HFFc6 (cell line): ENCODE measurements at places on chromosomes 6 and 20. TPM values are rescaled to one million over a fixed set of nuclear protein-coding genes. Genes with fewer than 3 reads are reported as not detected.
A peak's percentile ranks its signal among the peaks of the same experiment; 100 is the strongest.

GRCh38 chr6:20001286-20001685 is 164.1 kb downstream of the ID4 start:
- DNase-seq = no peak

DNA sequence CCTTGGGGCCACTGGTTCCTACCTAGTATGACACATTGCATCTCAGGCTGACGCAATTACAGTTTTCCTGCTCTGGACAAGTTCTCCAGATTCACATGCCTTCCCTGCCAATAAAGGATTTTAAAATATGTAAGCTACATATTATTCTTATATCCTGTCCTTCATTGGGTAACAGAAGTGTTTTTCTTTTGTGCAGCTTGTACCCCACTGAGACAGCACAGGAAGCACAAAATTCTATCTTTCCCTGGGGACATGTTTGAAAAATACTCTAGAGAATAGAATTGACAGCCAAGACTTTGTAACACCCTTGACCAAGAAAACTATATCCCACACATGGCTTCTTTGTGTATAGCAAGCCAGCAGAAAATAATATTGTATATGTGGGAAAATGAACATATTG is 456.8 kb downstream of the MAFB start:
- no peak for DNase-seq

- DNase-seq = no peak
These were observed 269.8 kb downstream of the CDC5L start for GRCh38 chr6:44657206-44657819.

DNA sequence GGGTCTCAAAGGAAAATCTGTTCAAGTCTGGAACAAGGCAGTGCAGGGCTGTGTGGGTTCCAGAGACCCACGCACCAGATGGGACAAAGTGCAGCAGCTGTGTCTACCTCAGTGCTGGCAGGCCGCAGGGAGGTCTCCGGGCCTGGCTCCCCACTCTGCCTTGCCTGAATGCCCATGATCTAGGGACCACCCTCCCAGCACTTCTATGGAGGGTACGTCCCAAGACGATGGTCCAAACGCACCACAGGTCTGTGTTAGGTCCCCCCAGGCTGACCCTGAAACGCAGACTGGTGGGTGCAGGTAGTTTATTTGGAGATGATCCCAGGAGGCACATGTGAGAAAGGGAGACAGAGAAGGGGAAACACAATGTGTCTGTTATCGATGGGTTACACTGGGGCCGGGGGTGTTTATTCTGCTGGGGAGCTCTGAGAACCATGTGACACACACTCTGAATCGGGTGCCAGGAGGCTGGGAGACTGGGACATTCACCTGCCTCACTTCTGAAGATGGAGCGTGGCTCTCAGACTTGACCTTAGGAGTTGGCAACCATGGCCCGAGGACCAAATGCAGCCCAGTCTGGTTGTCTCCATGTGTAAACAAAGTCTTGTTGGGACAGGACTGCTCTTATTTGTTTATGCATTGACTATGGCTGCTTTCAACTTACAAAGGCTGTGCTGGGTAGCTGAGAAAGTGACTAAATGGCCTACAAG is 21.7 kb downstream of the CST9L start:
- DNase-seq = no peak

DNA sequence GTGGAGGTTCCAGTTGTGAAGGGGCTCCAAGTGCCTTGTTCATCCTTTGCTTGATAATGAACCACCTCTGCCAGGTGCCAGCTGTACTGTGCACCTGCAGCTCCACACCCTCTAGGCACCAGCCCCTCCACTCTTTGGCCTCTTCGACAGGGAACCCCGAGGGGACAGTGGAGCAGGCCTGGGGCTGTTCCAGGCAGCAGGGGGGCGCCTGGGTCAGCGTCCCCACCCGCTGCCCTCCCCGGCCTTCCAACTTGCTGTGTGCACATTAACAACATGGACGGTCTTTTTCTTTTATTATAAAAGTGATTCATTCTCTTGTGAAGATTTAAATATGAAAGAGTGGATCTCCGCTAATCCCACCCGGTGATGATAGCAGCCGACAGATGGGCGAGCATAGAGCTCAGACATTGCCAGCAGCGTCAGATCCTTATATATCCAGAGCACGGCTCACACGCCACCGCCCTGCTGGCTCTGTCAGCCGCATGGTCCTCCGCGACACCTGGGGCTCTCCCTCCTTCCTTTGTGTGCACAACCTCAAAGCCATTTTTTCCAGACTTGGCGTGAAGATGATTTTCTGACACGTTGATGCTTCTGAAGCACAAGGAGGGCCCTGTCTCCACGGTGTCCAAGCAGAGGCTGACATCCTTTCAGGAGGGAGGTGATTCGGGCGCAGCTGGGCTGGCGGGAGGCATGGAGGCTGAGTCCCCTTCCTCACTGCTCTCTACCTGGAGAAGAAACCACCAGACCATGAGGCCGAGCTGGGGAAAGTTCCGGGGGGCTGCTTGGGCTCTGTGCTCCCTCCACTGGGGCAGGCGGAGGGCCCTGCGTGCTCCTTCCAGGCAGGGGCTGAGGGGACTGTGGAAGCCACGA is 22.2 kb upstream of the MRGBP start:
- DNase-seq = no peak

GRCh38 chr6:37277001-37277409 is 19.1 kb upstream of the TMEM217 start:
- no peak for DNase-seq

GRCh38 chr6:119147101-119148053 is 68.9 kb upstream of the FAM184A start:
- DNase-seq = peak; percentile 96

The PPP1R3G gene
- total RNA-seq = 0.55 and 1.5 TPM in 2 replicates

DNA sequence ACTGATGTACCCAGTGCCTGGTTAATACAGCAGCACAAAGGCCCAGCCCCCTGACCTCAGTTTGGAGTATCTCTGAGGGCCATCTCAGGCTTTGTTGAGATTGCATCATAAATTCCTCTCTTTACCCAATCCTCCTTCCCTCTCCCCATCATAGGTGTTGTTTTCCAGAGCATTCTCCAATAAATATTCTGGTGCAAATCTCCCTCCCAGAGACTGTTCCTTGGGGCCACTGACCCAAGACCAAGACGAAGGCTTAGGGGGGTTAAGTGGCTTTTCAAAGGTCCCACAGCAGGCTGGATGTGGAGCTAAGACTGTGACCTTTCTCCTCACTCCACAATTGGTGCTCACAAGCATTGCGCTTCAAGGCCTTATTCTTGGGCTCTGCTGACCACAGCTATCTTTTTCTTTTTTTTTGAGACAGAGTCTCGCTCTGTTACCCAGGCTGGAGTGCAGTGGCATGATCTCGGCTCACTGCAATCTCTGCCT is 72.4 kb upstream of the ZMYND8 start:
- DNase-seq = no peak

- DNase-seq = no peak
These were observed 36.4 kb downstream of the ELOVL5 start for GRCh38 chr6:53312355-53312754.

- no peak for DNase-seq
These were observed 227.1 kb downstream of the RFPL4B start for GRCh38 chr6:112574190-112574589.

DNA sequence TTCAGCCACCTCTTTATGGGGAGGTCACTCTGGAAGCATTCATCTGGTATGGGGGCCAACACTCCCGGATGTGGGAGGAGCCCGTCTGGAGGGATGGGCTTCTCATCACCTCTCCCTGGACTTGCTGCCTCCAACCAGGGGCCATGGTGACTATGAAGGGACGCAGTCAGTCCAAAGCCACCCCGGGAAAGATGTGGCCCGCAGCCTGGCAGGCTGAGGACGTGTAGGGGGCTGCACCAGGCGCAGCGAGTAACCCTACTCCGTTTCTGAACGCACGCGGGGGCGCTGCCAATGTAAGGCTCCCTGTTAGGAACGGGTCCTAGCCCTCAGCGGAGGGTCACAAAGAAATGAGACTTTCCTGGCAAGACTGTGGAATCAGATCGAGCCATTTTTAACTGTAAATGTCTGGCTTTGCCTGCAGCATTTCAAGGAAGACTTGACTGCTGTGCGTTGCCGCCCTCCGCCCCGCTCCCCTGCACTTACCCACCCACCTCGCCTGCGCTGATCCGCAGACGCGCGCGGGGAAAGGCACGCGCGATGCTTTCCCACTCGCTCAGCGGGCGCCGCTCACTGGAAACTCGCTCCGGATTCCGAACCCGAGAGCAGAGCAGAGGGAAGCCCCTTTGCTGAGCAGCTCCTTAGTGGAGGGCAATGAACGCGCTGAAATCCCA is 55.1 kb downstream of the IL20RA start:
- DNase-seq = no peak

- DNase-seq = no peak
These were observed 312.6 kb downstream of the THBS2 start for GRCh38 chr6:168941036-168941435.

DNA sequence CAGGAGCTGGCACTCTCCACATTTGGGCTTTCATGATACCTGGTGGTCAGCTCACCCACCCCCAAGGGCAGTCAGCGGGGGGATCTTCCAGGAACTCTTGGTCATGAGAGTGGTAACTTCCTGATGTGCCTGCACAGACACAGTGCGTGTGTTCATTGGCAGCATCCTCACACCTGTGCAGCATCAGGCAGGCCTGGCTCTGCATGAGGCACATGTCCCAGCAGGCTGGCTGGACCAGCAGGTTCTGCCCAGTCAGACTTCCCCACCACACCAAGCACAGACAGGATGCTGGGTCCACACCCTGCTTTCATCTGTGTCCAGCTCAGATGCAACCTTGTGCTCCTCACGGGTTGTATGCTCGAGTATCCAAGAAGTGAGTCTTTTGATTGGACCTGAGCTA is 15.7 kb upstream of the UNC93A start:
- DNase-seq = no peak

The SPATS1 gene
- not detected in 3 replicates for total RNA-seq

DNA sequence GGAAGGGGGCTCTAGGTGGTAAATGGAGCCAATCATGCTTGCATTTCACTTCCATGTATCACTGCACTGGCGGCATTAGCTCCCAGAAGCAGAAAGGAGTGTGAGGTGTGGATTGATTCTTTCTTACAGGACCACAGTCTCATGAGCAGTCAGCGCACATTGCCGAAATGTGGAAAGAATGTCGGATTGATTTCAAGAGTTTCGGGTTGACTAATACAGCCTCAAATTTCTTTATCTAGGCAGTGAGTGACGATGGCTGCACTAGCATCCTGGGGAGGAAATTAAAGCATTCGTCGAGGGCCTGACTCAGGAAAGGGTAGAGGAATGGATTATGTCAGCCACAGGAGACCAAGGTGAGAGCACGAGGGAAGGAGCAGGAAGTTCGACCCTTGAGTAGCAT is 222.8 kb upstream of the CDYL start:
- no peak for DNase-seq

GRCh38 chr6:75818098-75818855 is 69.2 kb downstream of the MYO6 start:
- DNase-seq = peak; percentile 13

The PACRG gene
- not detected in 2 replicates for total RNA-seq
